ENCODE measurements at places on chromosomes 2 and 18. TPM values are rescaled to one million over a fixed set of nuclear protein-coding genes. Genes with fewer than 3 reads are reported as not detected.

- no peak for DNase-seq
These were observed 62.5 kb upstream of the RAB27B start for GRCh38 chr18:54765636-54766375.

The APOB gene
- total RNA-seq, result not detected

- DNase-seq, result no peak
These were observed 20.0 kb downstream of the WDFY1 start for GRCh38 chr2:223925106-223925505.

- peak; percentile 98 for DNase-seq
These were observed 91.9 kb upstream of the STK17B start for GRCh38 chr2:196263181-196263747.

DNA sequence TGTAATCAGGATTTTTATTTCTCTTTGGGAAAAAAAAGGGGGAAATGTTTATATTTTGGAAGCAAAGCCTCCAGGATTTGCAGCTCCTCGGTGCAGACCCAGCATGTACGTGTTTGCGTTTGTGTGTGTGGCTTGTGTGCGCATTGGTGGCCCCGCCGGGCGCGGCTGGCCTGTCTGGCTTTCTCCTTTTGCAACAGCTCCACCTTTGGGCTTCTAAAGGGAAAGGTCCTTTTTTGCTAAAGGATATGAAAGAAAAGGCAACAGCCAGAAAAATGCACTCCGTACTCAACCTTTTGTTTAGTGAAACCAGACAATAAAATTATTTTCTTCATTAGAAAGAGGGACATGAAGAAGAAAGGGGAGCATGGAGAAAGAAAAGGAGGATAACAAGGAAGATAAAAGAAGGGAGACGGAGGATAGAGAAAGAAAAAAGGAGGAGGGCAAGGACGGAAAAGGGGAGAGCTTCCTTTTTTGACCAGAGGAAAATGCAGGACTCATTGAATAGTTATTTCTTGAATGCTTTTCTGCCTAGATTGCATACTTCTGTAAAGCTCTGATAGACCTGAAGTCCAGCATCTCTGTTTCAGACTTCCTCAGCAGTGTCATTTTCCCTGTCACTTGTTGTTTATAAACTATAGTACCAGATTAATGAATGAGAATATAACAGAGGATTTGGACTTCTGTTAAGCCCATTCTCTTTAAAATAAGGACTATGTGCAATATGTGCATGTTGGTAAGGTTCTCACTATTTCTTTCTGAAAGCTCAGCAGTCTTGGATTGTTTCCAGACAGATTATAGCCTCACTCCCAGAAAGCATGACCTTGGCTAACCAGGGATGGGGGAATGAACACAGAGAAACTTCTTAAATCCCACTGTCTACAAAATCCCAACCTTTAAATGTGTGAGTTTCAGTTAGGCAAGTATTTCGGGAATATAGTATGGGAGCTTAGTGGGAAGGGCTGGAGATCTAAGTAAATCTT is 563.1 kb upstream of the PIK3C3 start:
- peak; percentile 24 for DNase-seq

- no peak for DNase-seq
These were observed 368.5 kb upstream of the CNTNAP5 start for GRCh38 chr2:123656590-123656989.

The KRTCAP3 gene
- 0.48 TPM for total RNA-seq

The FAM110C gene
- total RNA-seq, result not detected

GRCh38 chr2:190344276-190344827 is 963 bp downstream of the INPP1 start:
- DNase-seq, result peak; percentile 55

GRCh38 chr2:120701499-120701898 is 34.2 kb upstream of the GLI2 start:
- no peak for DNase-seq

GRCh38 chr18:58359218-58359617 is 269.7 kb downstream of the ALPK2 start:
- peak; percentile 66 for DNase-seq

DNA sequence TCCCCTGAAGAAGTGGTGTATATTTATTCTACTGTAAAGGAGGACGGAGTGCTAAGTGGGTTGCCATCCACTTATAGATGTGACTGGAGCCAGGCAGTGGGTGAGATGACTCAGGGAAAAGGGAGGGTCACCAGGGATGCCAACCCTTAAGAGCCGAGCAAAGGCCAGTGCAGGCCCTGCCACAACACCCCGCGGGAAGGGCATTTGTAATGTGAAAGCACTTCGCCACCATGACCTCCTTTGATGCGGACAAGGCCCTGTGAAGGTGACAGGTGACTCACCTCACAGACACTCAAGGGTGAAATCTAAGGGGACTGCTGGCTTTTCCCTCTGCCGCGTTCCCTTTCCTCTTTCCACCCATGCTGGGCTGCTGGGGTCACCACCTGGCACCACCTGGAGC is 50.2 kb upstream of the MRPL33 start:
- peak; percentile 79 for DNase-seq

- no peak for DNase-seq
These were observed 183.5 kb downstream of the AGAP1 start for GRCh38 chr2:235677276-235677788.

The IL1RL2 gene
- total RNA-seq, result 0.39 TPM

- peak; percentile 4 for DNase-seq
These were observed 79.4 kb upstream of the FAM117B start for GRCh38 chr2:202555356-202555755.

The LIMS4 gene
- total RNA-seq, result 0.29 TPM

GRCh38 chr2:67524213-67524612 is 127.1 kb downstream of the ETAA1 start:
- DNase-seq, result peak; percentile 44

The AQP12B gene
- total RNA-seq, result not detected

DNA sequence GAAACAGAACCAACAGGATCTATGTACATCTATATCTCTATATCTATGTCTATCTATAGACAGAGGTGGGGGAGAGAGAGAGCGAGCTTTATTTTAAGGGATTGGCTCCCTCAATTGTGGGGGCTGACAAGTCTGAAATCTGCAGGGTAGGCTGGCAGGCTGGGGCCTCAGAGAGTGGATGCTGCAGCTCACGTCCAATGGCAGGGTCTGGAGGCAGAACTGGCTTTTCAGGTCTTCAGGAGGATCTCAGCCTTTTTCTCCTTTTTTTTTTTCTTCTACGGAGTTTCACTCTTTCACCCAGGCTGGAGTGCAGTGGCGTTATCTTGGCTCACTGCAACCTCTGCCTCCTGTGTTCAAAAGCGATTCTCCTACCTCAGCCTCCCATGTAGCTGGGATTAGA is 77.2 kb downstream of the ARL4C start:
- DNase-seq, result no peak

GRCh38 chr2:175356901-175357300 is 175.4 kb upstream of the ATP5MC3 start:
- DNase-seq, result no peak

The RPL31 gene
- 1,803 TPM for total RNA-seq

The MAL gene
- not detected for total RNA-seq

GRCh38 chr18:51878724-51879123 is 461.3 kb upstream of the DCC start:
- no peak for DNase-seq

DNA sequence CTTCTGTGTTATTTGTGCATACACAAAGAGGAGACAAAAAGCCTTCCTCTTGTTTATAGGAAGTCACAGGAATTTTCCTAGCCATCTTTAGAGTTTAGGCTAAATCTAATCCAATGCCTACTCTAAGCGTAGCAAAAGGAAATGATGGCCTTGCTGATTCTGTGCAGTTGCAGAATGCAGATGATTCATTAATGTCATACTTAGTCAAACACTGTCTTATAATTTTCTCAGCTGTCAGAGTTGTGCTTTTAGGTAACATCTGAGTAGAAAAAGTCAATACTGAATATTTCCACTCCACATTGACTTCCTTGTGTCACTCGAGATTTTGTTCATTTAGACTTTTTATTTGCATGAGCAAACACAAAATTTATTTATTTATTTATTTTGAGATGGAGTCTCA is 157.9 kb upstream of the FOSL2 start:
- DNase-seq, result no peak

GRCh38 chr2:158688721-158689120 is 106.4 kb upstream of the DAPL1 start:
- DNase-seq, result peak; percentile 34

- no peak for DNase-seq
These were observed 274.4 kb downstream of the LRRTM1 start for GRCh38 chr2:80030135-80030534.

- no peak for DNase-seq
These were observed 120.1 kb upstream of the NABP1 start for GRCh38 chr2:191557841-191558240.

DNA sequence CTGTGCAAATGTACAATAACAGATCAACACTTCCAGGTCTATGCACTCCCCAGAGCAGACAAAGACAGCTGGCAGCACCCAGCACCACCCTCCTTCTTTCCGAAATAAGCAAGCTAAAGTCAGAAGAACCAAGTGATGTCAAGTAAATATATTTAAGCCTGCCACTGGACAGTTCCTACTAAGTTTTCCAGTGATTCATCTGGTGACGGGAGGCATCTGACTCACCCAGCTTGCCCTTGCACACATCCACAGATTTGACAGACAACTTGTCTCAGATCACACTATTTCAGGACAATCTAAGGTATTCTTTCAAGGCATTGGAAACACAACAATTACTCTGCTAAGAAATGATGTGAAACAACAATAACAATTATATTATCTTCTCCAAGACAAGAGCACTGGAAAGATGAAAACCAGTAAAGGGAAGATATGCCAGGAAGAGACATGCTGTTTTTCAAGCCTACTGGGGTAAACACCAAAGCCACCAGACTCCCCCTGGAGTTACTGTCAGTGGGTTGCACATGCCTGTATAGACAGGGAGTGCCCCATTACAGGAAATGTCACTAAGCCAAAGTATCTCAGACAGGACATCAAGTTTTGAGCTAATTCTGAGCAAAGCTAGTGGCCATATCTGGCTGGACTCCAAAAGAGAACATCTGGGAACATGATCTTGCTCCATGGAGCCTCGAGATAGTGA is 287.9 kb upstream of the KLHL29 start:
- no peak for DNase-seq

- DNase-seq, result no peak
These were observed 29.7 kb downstream of the C2orf42 start for GRCh38 chr2:70161069-70161534.

- DNase-seq, result no peak
These were observed 428.9 kb upstream of the FANCL start for GRCh38 chr2:58669998-58670397.

GRCh38 chr2:176395273-176395854 is 126.1 kb downstream of the MTX2 start:
- DNase-seq, result peak; percentile 53

DNA sequence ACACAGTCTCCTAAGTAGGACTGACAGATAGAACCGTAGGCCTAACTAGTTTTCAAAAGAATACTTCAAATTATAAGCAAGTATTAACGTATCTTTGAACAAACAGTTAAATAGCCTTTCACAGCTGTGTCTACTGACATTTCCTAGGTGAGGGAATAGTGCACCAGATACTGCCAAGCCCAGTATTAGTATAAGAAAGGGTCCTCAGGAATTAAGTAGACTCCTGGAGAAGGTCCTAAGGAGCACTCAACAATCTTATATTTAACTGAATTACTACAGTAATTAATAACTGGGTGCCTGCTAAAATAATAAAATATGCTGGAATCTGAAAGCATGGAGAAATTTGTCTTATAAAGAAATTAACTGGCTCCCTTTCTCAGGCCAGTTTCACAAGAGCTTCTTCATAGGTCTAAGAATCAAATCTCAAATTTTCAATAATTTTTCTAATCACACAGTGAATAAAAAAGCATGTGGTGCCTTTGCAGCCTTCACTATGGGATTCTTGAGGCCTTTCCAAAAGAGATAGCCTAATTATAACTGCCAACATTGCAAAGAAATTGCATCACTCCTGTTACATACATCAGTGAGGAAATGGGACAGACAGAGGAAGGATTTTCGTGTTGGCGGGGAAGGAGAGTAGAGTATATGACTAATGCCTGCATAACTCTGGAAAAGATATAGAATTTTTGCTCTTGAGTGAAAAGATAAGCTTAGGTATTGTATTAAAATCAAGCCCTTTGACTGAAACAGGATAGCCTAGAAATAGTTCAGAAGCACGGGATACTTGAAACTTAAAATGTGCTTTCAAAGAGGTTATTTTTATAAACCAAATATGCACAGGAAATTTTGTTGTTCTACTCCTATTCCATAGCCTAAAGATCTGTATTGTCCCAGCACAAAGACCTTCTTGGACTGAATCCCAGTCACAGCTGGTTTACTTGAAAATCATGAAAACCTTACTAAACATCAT is 228.6 kb upstream of the STK17B start:
- peak; percentile 94 for DNase-seq

- no peak for DNase-seq
These were observed 133.5 kb upstream of the HAAO start for GRCh38 chr2:42925742-42926433.

DNA sequence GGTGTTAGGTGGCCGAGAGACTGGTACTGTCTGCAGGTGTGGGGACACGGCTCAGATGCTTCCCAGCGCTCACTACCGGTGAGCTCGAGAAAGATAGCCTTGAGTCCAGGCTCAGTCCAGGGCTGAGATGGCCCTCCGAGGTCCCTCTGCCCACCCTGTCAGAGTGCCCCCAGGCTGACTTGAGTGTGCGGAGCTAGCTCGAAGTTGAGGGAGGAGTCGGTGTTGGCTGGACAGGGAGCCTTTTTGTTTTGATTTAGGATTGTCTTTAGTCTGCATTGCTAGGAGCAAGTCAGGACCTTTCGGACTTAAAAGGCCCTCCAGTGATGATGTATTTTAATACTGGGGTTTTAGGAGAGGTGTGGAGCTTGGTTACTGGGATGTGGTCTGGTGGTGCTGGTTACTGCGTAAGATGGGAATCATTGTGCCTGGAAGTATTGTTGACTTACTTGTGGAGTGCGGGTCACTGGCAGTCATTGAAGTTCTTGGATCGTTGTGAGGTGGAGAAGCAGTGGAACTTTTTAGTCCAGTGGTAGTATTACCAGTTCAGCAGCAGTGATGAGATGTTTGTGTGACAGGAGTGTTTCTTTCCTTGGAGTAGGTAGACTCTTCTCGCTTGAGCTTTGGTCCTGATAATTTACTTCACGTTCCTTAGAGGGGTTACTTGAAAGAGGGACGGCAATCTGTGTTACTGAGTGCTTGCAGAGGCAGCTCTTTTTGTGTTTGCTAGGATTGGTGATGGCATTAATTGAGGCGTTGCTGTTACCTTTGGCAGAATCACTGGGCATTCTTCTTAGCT is 633 bp downstream of the KIAA1328 start:
- DNase-seq, result peak; percentile 36

DNA sequence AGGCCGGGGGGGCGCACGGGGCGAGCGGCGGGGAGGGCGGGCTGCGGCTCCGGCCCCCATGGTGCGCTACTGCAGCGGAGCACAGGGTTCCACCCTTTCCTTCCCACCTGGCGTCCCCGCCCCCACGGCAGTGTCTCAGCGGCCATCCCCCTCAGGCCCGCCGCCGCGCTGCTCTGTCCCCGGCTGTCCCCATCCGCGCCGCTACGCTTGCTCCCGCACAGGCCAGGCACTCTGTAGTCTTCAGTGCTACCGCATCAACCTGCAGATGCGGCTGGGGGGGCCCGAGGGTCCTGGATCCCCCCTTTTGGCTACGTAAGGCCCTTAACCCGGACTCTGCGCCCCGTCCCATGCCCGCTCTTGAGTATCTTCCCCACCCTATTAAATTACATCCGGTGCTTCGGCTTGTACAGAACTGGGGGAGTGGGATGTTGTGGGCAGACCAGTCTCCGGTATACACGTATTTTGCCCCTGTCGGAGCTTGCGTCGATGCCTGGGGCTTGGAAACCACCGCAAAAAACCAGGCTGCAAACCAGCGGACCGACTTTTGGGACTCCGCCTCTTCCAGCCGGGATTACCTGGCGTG is 598 bp upstream of the WBP1 start:
- DNase-seq, result no peak
